Activated CD4-positive, alpha-beta T cell treated with anti-CD3 and anti-CD28 coated beads, Interleukin-2, amount 10 ng/mL, durations not matched to agents 7 days and 5 days (primary cell): ENCODE measurements at places on chromosomes 4 and X. TPM values are rescaled to one million over a fixed set of nuclear protein-coding genes. Genes with fewer than 3 reads are reported as not detected.

Gene ATP11C
- total RNA-seq = 15.4 TPM

Gene VEGFD
- not detected for total RNA-seq

Gene TRIM75
- total RNA-seq = not detected

Gene SLC16A2
- total RNA-seq = not detected

Gene SERTM2
- total RNA-seq = not detected

Gene MYOZ2
- total RNA-seq = not detected

GRCh38 chrX:128901018-128901417, 622.3 kb downstream of the SMARCA1 start:
- no peaks in the 10 kb centered on the region for H3K27me3 ChIP-seq
- no peaks in the 10 kb centered on the region for H3K36me3 ChIP-seq
- DNase-seq = no peak
- no peak overlapping the region for H3K4me3 ChIP-seq

DNA sequence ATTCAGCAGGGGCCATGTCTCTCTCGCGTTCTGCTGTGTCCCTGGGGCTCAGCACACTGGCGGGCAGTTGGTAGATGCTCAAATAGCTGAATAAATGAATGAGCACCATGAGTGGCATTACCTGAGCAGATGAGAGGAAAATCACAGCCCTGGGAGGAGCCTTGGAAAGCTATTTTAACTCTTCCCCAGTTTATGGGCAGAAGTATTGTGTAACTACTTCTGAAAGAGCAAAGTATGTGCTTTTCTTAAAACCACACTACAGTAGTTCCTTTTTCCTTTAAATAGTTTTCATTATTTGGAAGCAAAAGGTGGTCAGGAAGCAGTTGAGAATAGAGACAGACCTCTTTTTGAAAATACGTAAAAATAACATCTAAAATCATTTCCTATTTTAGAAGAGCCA, 3.0 kb upstream of the PLAC1 start:
- no peaks in the 10 kb centered on the region for H3K4me1 ChIP-seq
- no peaks in the 10 kb centered on the region for H3K36me3 ChIP-seq
- no peak overlapping the region for H3K4me3 ChIP-seq
- H3K27me3 ChIP-seq = peaks cover 8% of the 10 kb centered on the region
- DNase-seq = no peak
- H3K27ac ChIP-seq = no peak overlapping the region

DNA sequence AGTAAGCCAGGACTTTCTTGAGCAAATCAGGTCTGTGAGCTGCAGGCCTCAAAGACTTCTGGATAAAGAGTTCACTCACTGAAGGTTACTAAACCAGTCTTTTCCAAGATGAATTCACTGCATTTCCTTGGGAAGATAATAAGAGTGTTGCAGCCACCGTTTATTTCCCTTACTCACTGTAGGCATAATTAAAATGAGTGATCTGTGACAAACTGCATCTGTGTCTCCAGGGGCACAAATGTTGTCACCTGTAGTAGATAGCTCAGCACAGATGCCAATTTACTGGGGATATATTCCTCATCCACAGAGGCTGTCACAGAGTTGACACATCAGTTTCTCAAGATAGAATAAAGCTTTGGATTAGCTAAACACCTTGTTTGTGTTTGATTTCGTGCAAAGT, 580.2 kb downstream of the SPRY1 start:
- H3K27ac ChIP-seq = no peak overlapping the region
- no peak for DNase-seq
- H3K36me3 ChIP-seq = no peaks in the 10 kb centered on the region
- no peaks in the 10 kb centered on the region for H3K27me3 ChIP-seq
- no peaks in the 10 kb centered on the region for H3K4me1 ChIP-seq
- H3K4me3 ChIP-seq = no peak overlapping the region

GRCh38 chr4:138035781-138036258, 206.3 kb downstream of the SLC7A11 start:
- H3K4me1 ChIP-seq = no peaks in the 10 kb centered on the region
- H3K36me3 ChIP-seq = no peaks in the 10 kb centered on the region
- no peak overlapping the region for H3K4me3 ChIP-seq
- H3K27me3 ChIP-seq = no peaks in the 10 kb centered on the region
- no peak for DNase-seq

GRCh38 chr4:140499391-140499790, 1.3 kb upstream of the MGAT4D start:
- H3K27ac ChIP-seq = no peak overlapping the region
- DNase-seq = no peak
- H3K36me3 ChIP-seq = no peaks in the 10 kb centered on the region
- H3K4me1 ChIP-seq = peaks cover 5% of the 10 kb centered on the region
- H3K27me3 ChIP-seq = peaks cover 65% of the 10 kb centered on the region

- peaks cover 89% of the 10 kb centered on the region for H3K27me3 ChIP-seq
- H3K36me3 ChIP-seq = peaks cover 23% of the 10 kb centered on the region
- peaks cover 13% of the 10 kb centered on the region for H3K4me1 ChIP-seq
- DNase-seq = no peak
- peak overlapping the region; percentile 46 for H3K27ac ChIP-seq
Observed at GRCh38 chr4:173524218-173525117, 5.6 kb downstream of the HAND2 start.
